Omental fat pad (tissue), 4 donors: ENCODE measurements at places on chromosomes 2 and 18. TPM values are rescaled to one million over a fixed set of nuclear protein-coding genes. Genes with fewer than 3 reads are reported as not detected.

GRCh38 chr2:81299841-81300240 lies 995.3 kb upstream of the LRRTM1 start:
- DNase-seq: no peak

Gene ALK
- 2.2 TPM for total RNA-seq

- DNase-seq: no peak
Measured at GRCh38 chr2:215900843-215901242, 112.5 kb downstream of the MREG start.

DNA sequence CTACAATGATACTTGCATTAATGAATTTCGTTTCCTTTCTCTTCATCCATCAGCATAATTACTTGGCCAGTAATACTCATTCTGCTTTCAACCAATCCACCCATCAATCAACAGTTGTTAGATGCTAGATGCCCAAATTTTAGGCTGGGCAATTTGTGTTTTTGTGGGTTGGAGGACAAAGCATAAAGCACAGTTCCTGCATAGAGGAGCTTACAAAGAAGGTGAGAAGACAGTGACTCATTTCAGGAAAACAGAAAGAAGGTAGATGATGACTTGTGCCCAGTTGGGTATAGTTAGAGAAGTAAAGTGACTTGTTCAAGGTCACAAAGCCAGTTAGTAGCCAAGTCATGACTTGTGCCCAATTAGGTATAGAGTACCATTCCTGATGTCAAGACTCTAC lies 1186.8 kb upstream of the CELF4 start:
- no peak for DNase-seq

DNA sequence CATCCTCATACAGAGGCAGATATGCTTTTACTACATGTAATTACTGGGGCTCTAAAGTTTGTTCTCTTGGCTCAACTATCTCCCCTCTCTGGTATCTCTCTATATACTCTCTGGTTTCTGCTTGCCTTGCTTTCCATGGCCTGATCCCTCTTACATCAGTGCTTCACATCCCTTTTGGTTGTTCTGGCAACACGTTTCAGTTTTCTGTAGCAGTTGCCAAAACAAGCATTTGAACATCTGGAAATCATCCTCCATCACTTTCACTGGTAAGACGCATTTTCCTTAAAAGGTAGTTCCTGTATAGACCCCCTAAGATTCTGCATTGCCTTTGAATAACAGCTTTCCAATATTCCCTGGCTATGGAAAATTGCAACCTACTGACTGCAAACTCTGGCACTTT lies 25.9 kb downstream of the COL5A2 start:
- DNase-seq: no peak

Gene UCN
- 1.4 TPM for total RNA-seq

Gene LAMA3
- total RNA-seq: 16.9 TPM

Gene CDH2
- total RNA-seq: 2.0 TPM

GRCh38 chr2:27080603-27080936 lies 2.2 kb downstream of the EMILIN1 start:
- DNase-seq: no peak

DNA sequence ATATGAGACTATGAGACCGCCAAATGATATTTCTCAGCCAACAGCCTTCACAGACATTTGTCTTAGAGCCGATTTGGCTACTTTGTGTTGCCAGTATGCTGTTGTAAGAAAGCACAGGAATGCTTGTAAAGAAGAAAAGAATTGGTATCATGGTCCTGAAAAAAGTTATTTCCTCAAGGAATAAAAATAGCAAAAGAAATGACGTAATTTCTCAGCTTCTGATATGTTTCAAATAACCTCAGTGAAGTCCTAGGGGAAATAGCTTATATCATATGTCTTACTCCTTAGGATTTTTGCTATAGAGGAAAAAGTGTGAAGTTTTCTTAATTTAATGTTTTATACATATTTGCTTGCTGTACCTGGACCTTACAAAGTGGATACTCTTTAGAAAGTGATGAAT lies 23.0 kb downstream of the SCN1A start:
- DNase-seq: no peak
